CD4-positive, alpha-beta T cell treated with Interferon alpha-2 for 1 hour (primary cell): ENCODE measurements at places on chromosomes 4 and X.
A peak's percentile ranks its signal among the peaks of the same experiment; 100 is the strongest.

DNA sequence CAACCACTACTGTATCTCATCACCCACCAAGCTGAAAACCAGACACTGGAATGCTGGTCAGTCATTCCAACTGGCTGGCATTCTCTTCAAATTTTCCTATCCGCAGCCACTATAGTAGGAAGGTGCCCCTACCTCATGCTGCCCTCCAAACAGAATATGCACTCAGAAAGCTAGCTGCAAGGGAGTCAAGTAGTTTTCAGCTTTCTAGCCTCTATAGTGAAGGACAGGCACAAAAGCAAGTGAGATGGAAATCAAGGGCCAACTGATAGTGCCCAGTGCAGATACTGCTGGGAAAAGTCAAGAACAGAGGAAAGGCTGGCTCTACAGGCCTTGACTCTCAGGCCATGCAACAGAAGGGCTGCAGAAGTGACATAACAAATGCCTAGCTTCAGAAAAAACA, 47.2 kb downstream of the BCOR start:
- DNase-seq: no peak

DNA sequence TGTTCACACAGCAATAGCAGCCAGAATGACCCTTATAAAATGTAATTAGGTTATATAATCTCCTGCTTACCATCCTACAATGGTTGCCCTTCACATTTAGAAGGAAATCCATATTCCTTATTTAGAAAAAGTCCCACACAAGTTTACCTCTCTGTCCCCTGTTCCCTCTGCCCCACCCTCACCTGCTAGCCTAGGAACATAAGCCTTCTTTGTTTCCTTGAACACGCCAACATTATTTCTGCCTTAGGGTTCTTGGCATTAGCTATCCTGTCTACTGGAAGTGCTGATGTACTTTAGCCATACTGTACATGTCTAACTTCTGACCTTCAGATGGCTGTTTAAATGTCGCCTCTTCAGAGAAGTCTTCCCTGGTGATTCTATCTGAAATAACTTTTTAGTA, 28.4 kb upstream of the USP53 start:
- DNase-seq: no peak

GRCh38 chr4:1244978-1245471, 3.9 kb downstream of the CTBP1 start:
- no peak for DNase-seq

DNA sequence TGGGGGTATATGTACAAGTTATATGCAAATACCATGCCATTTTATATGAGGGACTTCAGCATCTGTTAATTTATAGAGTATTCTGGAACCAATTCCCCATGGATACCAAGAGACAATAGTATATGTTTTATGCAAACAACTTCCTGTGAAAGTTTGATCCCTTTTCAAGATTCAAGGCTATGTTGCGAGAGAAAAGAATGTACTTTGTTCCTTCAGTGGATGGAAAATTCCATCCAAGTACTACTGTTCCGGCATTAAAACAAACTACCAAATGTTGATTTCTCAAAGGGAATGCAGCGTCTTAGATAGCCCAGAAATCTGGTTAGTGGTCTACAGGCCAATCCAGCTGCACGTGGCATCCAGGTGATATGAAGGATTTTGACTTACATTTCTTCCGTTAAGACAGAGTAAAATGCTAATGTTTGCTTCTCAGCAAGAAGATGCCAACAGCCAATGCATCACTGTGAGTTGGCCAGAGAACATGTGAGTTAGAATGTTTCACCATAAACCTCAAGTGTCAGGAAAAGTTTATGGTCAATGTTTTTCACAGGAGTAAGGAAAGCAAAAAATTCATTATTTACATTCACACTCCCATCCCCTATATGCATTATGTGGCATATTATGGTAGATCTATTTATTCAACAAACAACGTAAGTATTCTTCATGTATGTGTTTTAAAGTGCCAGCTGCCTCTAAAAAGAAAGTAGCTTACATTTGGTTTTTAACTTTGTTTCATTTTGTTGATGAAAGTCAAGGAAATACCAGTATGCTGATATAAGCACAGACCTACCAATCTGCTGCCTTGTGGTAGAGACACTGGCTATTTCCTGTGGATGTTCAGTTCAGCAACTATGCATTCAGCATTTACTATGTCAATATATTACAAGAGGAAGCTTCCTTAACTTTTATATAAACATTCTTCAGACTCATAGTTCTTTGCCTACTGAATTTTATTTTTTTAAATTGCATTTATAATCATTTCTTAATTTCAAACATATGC, 44.4 kb downstream of the METTL14 start:
- no peak for DNase-seq

- no peak for DNase-seq
Measured at GRCh38 chrX:18036394-18036793, 175.3 kb upstream of the RAI2 start.

DNA sequence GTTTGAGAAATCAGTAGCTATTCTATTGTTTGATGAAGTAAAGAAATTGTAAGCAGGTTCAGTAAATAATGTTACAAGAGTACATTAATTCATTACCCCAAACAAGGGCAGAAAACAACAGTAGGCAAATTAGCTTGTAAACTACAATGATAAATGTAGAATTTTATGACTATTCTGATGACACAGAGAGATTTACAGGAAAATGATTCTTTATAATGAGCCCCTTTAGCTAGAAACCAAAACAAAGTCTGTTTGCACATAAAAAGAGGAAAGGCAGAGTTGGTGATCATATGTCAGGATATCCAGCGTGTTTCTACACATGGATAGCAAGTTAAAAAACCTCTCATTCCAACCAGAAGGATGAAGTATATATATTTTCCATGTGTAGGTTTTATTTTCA, 204.8 kb downstream of the CFAP299 start:
- DNase-seq: no peak

DNA sequence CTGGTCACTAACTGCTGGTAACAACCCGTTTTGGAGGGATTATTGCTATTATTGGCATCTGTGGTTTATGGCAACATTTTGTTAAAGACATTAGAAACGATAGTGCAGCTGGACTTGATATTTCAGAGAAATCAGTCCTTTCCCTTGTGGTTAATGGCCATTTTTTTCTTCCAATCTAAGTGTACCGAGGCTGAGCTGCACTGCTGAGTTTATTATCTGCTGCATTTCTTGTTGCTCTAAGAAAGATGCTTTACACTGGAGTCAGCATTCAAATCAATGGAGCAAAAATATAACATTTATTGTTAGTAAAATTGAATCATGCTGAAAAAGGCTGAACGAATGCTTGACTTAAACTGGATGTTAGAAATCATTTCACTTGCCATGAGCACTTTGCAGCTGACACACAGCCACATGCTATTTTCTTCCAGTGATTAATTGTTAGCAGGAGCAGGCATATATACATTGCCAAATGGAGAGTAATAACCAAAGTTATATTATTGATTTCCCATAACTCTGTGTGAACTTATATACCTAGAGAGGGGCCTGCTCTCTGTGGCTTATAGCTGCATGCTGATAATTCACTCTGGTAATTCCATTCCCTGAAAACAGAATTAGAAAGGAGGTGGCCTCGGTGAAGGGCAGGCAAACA, 66.5 kb upstream of the TTC29 start:
- DNase-seq: no peak

DNA sequence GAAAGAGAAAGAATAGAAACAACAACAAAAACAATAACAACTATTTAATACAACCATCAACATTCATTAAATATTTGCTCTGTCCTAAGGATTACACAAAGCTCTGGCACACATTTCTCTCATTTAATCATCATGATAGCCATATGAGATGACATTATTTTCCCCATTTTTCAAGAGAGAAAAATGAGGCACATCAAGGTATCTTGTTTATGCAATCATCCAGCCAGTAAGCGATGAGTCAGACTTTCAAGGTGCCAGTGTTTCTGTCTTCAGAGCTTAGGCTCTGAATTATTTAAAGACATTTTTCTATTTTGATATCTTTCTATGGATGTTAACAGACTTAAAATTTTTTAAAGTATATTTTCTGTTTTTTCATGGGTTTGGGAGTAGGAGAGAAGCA, 541.8 kb upstream of the SMIM31 start:
- no peak for DNase-seq

GRCh38 chr4:159410076-159410777, 307.3 kb downstream of the RAPGEF2 start:
- no peak for DNase-seq

DNA sequence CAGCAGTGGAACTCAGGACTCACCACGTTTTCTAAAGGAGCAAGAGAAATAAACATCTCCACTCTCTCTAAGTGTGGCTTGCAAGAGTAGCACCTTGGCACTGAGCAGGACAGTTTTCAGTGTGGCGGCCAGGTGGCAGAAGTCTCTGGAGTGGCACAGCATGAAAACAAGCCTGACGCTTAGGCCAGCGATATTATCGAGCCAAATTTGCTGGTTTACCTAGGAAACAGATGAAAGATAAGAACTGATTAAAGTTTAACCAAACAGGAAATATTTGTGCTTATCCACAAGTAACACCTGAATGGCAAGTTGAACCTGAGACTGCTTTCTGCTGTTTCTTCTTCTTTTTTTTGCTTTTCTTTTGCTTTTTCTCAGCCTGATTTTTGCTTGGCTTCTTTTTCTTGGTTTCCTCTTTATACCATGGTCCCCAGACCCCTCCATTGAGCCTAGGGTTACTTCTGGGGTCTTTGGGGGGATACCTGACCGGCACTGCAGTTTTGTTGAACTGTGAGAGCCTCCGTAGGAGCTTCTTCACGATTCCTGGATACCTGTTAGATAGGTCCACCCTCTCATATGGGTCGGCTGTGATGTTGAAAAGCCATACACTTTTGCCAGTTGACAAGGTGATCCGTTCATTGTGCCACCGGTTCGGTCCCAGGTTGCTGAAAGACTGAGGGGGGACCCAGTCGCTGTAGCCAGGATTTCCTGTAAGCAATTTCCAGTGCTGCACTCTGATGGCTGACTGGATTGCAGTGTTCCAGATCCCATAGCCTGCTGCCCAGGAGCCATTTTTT, 77.3 kb downstream of the ARSJ start:
- DNase-seq: peak; percentile 73

- DNase-seq: no peak
Measured at GRCh38 chr4:185535612-185536410, 504 bp upstream of the PDLIM3 start.

GRCh38 chr4:152590179-152591031, 54.5 kb upstream of the FBXW7 start:
- DNase-seq: no peak

DNA sequence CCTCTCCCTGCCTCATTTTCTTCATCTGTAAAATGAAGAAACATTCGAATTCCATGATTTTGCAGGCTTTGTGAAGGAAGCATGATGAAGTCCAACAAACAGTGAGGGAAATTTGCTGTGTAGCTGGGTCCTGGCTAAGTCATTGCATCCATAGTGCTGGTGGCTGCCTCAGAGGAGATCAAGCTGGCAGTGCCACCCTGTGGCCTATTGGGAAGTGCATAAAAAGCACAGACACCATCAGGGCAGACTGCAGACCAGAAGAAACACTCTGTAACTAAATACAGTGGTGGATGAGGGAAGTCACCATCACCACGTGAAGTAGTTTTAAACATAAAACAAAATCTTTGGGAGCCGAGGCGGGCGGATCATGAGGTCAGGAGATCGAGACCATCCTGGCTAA, 40.7 kb upstream of the DDX3X start:
- DNase-seq: no peak
